ENCODE measurements at places on chromosomes 12 and 14.

GRCh38 chr12:119319638-119320037 lies 14.9 kb upstream of the CCDC60 start:
- DNase-seq, result no peak

GRCh38 chr12:100461330-100461973 lies 12.2 kb upstream of the NR1H4 start:
- no peak for DNase-seq

GRCh38 chr12:68294251-68294650 lies 37.9 kb downstream of the MDM1 start:
- DNase-seq, result no peak

DNA sequence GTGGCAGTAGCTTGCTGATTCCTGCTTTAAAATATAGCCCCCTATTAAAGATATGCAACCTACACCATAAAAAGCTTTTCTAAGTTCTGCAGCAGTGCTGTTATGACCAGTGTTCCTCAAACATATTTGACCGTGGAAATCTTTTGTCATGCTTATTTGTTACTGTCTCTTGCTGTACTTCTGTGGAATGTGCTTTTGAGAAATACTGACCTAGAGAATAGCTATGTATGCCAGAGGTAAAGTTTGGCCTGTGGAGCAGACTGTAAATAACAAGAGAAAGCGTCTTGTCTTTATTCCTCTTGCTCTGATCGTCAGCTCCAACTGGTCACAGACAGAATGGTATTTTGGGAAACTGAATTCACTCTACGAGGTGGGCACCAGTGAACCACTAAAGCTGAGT lies 239.0 kb downstream of the FBXL14 start:
- DNase-seq, result no peak

- peak; percentile 97 for DNase-seq
These were observed 9.6 kb upstream of the NEMF start for GRCh38 chr14:49862089-49862673.

Data from Karpas-422 (cell line).